ENCODE measurements at places on chromosomes 3 and 15.

DNA sequence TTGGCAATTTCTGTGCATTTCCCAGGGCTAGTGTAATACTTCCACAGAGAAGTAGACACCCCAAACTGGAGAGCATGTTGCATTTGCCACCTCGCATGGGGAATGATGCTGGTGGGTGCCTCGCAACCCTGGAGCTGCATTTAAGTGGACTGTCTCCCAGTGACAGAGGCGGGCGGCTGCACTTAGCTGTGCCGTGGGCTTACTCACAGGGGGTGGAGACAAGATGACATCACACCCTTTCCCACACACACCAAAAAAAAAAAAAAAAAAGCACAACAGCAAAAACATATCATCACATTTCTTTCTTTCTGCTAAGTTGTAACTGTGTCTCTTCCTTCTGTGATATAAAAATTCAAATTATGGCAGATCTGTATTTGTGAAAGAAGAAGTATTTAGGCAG is at the start of gene ABI3BP:
Gene ABI3BP, minus strand, starts transcription at position 113 of the 400 bp plus-strand sequence. Its CDS starts 37 bp downstream, at position 76.
- DNase-seq, result peak; percentile 82

DNA sequence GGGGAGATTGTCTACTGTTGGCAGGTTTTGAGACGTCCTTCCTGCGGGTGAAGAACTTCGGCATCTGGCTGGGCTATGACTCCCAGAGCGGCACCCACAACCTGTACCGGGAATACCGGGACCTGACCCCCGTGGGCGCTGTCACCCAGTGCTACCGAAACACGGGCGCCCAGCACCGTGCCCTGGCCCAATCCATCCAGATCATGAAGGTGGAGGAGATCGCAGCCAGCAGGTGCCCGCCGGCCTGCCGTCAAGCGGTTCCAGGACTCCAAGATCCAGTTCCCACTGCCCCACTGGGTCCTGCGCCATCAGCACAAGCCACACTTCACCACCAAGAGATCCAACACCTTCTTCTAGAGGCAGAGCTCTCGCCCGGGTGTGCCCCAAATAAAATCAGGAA is 194.9 kb upstream of the EPHA6 start:
- no peak for DNase-seq

GRCh38 chr15:31024330-31024729 is 32.9 kb upstream of the MTMR10 start:
- DNase-seq, result no peak

- DNase-seq, result no peak
Observed at GRCh38 chr3:164477403-164477802, 600.9 kb downstream of the SI start.

DNA sequence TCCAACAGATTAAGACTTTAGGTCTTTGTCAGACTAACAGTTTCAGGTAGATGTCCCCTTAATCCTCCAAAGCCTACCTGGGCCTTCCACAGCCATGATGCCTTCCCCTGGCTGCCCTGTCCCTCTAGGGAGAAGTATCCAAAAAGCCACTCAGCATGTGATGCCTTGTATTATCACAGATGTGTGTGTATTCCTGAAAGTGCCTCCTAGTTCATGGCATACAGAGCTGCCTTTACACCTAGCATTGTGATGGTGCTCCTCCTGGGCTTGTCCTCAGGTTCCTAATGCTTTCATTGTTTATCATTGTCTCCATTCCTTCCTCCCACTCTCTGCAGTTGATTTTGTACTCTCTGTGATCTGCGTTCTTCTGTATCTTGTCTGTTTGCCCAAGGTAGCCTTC is 43.6 kb downstream of the CMSS1 start:
- DNase-seq, result no peak

Data from suprapubic skin (tissue), 4 donors.